Cardiac septum (tissue), 1 donor: ENCODE measurements at places on chromosomes 1 and 21.

DNA sequence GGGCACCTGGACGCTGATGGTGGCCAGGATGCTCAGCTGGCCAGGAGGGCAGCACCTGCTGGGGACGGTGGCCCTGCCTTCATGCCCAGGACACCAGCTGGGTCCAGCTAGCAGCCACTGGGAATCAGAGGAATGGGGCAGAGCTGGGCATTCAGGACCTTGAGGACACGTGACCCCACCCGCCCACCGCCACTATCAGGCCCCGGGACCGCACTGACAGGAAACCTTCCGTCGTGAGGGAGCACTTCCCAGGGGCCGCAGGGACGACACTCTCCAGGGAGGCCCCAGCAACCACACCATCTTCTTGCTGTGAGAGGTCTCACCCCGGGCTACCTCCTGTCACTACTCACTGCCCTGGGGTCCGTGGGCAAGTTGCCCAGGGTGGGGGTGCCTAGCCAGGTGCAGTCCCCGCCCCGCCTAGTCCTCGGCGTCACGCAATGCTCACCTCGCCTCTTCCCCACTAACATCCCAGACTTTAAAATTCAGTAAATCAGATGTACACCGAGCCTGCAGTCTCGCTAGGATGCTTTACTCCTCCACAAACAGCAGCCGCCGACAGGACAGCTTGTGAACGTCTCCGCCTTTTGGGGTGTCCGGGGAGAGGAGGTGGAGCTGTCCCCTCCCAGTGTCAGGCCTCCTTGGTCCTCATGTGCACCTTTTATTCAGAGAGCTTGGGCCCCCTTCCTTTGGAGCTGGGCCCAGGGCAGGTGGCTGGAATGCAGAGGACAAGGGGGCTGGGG lies 4.9 kb downstream of the VWA1 start:
- no peak for DNase-seq

GRCh38 chr1:204139088-204139487 lies 12.8 kb downstream of the ETNK2 start:
- DNase-seq, result no peak

GRCh38 chr1:111938123-111938522 lies 51.3 kb downstream of the KCND3 start:
- DNase-seq, result no peak

GRCh38 chr1:94103608-94104007 lies 17.3 kb downstream of the ABCA4 start:
- DNase-seq, result no peak

DNA sequence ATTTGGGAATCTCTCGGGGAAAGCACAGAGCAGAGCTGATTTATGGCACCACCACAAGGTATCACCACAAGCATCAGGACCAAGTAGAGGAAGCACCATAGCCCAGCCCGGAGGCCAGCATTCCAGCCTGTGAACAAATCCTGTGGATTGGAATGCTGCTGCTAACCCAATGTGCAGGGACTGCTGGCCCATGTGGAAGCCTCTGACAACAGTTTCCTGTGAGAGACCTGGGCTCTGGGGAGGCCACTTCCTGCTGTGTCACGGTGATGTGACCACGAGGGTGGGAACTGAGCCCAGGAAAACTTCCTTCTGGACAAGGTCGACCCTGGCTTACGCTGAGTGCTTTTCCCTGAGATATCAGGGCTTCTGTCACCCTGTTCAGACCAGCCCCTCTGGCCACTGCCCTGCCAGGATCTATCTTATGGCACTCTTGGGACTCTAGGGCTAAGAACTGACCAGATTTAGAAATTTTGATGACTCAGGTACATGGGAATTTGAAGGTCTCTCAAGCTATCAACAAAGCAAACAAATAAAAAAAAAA lies 88.3 kb upstream of the NGF start:
- DNase-seq, result peak; percentile 78

GRCh38 chr1:24822887-24823286 lies 77.6 kb downstream of the CLIC4 start:
- DNase-seq, result no peak

- peak; percentile 89 for DNase-seq
Measured at GRCh38 chr1:23394684-23395083, 25.0 kb upstream of the ZNF436 start.

DNA sequence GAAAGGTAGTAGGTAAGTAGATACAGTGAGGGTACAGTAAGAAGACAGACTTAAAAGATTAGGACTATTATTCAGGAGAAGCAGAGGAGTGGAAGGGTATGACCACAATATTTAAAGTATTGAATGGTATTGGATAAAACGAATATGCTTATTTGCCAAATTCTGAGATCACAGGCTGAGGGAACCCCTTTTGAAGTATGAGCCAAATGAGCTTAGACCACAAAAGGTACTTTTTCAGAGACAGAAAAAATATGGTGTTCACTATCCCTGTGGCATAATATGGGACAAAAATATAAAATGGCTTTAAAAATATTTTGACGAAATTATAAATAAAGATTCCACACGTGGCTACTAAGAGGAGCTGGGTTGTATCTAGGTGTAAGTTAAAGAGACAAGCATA lies 880 bp upstream of the MTF2 start:
- DNase-seq, result no peak

DNA sequence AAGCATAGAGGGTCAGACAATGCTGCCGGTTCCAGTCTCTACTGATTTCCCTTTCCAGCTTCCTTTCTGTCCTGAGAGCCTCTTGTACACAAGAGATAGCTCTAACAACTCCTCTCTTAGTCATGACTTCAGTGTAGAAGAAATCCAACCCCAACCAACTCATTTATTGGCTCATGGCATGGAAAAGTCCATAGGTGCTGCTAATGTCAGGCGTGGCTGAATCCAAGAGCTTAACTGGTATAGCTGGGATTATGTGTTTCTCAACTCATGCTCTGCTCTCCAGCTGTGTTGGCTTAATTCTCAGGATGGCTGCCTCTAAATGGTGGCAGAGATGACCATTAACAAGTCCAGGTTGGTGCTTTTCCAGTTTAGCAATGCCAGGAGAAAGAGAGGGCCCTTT lies 12.4 kb upstream of the THRAP3 start:
- no peak for DNase-seq

GRCh38 chr1:177172272-177172671 lies 1.5 kb downstream of the BRINP2 start:
- no peak for DNase-seq

DNA sequence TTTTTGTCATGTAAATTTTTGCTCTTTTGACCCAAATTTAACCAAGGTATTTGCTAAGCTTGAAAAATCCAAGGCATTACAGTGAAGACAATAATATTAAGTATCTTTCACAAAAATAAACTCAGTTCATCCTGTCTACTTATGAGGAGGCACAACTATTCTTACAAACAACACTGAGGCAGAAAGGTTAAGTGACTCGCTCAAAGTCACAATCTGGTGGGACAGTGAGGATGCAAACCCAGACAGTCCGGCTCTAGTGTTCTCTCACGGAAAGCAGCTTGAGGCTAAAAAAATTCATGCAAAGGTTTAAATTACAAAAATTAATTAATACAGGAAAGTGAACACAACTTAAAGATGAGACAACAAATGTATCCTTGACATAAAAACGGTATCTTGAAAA lies 125.3 kb downstream of the SIPA1L2 start:
- DNase-seq, result no peak

DNA sequence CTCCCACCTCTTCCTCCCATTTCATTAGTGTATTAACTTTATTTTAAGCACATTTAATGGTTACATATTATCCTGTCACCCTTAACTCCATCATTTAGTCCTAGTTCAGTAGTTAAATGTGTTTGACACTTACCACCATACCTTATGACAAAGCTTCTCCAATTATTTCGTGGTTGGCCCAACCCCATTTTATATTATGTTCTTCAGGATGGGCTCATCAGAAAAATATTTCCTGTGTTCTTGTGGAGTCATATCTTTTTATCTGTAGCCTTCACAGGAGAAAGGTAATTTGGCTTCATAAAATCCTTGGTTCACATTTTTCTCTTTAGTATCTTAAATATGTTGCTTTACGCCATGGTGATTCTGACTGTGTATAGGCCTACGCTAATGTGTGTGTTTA lies 142.3 kb upstream of the COL6A1 start:
- no peak for DNase-seq

GRCh38 chr1:212225871-212226302 lies 59.3 kb upstream of the PPP2R5A start:
- DNase-seq, result no peak

GRCh38 chr1:19311503-19311930 lies 427 bp downstream of the AKR7A2 start:
- no peak for DNase-seq

DNA sequence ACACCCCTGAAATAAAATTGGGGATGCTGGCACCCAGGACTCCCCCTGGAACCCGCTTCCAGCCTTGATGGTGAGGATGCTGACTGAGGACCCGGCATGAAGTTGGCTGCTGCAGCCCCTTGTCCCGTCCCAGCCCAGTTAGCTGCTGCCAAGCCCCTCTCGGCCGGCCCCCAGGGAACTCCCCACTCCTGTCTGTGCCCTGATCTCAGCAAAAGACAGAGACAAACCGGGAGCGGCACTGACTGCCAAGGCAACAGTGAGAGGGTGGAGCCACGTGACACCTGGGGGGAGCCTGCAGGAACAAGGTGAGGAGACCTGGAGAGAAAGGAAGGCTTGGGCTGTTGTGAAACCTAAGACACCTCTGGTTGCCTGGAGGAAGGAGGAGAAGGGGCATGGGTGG lies 24.7 kb downstream of the CASZ1 start:
- no peak for DNase-seq

- no peak for DNase-seq
Measured at GRCh38 chr1:184487531-184488193, 100.8 kb downstream of the C1orf21 start.

- no peak for DNase-seq
Measured at GRCh38 chr1:25485536-25486411, 55.1 kb downstream of the MACO1 start.

GRCh38 chr21:39406065-39406464 lies 39.5 kb downstream of the LCA5L start:
- no peak for DNase-seq

- no peak for DNase-seq
Measured at GRCh38 chr1:57362480-57362879, 61.4 kb downstream of the DAB1 start.

DNA sequence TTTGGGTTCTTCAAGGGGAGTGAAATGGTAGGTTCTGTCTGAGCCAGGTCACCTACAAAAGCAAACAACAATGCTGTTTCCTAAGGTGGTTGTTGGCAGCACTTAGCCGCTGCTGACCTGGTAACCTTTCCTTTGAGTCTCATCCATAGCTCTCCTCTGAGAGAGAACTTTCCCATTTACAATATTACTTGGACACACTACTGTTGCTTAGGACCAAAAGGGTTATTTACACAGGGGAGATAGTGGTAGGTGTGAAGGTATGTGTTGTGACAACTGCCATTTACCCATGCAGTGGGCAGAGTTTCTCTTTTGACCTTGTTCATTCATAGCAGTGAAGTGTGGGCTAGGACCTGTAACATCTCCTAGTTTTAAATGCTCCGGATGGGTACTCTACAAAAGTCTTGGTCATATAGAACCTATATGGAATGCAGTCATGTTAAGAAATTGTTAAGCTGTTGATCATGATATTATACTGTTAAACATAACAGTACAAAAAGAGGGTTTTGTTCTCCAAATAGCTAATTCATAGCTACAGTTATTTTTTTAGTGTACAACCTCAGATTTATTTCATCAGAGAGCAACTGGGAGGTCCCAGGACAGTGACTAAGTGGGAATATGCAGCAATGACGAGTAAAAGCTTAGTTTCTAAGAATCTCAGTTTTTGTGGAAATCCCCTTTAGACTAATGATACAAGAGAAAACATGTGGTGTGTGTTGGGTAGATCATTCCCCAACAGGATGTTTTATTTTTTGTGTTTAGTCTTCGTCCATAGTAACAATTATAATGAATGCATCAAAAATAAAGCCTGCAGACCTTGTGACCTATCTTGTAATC lies 219.7 kb downstream of the NFIA start:
- DNase-seq, result no peak

DNA sequence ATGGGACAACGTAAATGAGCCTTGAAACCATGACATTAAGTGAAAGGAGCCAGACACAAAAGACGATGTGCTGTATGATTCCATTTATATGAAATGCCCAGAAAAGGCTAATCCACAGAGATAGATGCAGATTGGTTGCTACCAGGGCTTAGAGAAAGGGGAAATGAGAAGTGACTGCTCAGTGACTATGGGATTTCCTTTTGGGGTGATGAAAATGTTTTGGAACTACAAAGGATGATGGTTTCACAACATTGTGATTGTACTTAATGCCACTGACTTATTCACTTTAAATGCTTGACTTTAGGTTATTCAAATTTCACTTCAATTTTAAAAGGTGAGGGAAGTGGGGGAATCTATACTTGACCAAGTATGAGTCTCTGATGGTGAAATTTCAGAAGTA lies 414.3 kb downstream of the SETD4 start:
- no peak for DNase-seq

GRCh38 chr1:214066190-214066589 lies 78.4 kb downstream of the PROX1 start:
- DNase-seq, result no peak

DNA sequence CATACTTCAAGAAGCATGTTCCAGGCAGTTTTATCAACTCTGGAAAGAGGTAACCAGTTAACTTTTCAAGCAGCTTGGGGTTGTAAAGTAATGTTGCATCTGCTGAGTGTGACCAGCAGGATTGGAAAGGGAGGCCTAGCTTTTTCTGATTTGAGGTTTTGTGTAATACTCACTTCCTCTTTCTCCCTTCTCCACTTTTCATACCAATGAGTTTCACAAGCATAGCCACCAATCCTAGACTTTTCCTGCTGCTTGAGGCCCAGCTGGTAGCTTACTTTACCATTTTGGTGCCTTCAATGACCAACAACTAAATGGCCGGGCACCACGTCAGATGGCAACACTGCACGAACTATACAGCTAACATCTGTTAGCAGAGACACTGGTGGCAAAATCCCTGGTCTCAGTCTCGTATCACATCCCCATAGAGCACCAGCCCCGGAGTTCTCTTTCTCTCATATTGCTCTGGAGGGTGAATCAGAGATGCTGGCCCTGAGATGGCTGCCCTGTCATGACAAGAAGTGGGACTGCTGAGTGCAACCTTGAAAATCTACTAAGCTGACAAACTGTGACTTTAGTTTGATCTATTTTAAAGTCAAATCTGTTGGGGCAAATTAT lies 14.8 kb upstream of the GPR88 start:
- DNase-seq, result no peak

GRCh38 chr1:51734896-51735745 lies 118.2 kb downstream of the OSBPL9 start:
- DNase-seq, result no peak

DNA sequence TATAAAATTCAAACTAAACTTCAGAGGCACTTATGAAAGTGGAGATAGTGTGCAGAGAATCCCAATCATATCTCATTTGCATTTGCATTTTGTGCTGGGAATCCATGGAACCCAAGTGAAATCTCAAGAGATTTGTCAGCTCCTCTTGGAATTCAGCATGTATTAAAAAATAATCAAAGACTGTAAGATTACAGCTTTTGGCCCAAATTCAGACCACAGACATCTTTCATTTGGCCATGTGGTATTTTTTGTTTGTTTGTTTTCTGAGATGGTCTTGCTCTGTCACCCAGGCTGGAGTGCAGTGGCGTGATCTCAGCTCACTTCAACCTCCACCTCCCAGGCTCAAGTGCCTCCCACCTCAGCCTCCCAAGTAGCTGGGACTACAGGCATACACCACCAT lies 3.8 kb upstream of the CACYBP start:
- DNase-seq, result no peak
